ENCODE measurements at places on chromosomes 5 and 9.

GRCh38 chr9:98240475-98240874 is 15.0 kb downstream of the TBC1D2 start:
- DNase-seq: no peak

GRCh38 chr9:89564346-89564878 is 40.4 kb upstream of the GADD45G start:
- no peak for DNase-seq

DNA sequence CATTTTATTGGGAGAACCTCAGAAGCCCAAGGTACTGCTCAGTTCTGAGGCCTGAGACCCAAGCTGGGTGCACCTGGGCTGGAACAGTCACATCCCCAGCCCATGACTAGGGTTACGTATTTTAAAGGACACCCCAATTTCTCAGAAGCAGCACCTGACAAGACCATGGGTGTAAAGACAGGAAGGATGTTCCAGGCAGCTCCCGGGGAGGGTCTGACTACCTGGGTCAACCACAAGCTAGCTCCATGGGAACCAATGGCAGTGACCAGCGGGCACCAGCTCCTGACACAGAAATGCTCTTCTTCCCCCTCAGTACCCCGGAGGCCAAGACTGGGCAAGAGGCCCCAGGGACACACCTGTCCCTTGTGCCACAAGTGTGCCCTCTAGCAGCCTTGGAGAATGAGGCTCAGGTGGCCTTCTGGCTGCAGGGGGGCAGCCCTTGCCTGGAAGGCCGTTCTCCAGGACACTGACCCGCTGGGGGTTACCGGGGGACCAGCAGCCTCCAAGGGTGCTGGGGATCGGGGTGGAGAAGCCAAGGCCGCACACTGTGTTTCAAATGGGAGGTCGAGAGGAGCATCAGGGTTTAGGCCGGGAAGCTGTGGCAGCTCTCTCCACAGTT is 52.6 kb downstream of the IPPK start:
- DNase-seq: no peak

- DNase-seq: peak; percentile 25
Observed at GRCh38 chr5:150544611-150545219, 36.8 kb downstream of the NDST1 start.

GRCh38 chr5:127820910-127821553 is 117.8 kb downstream of the CCDC192 start:
- DNase-seq: no peak

DNA sequence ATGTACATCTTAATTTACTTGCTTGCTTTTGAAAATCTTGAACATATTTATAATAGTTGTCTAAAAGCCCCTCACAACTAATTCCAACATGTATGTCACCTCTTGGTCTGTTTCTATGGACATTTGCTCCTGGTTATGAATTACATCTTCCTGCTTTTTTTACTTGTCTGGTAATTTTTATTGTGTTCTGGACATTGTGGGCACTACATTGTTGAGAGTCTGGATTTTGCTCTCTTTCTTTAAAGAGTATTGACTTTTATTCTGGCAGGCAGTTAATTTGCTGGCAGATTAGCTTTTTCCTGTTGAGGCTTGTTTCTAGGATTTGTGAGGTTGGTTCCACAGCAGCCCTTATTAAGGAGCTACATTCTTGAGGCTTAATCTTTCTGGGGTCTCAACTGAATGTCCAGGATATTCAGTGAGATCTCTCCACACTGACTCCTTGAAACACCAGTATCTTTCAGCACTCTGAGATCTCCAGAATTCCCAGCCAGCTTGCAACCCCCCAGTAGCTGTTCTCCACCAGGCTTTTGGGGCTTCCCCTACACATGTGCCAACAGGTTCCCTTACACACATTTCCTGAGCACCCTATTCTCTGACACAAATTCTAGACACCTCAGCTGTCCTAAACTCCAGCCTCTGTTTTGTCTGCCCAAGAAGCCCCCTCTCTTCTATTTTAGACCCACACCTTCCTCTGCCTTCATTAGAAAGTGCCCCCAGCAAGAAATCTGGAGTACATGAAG is 27.4 kb downstream of the KIAA1191 start:
- DNase-seq: no peak

- no peak for DNase-seq
Observed at GRCh38 chr5:127426661-127427060, 90.8 kb upstream of the PRRC1 start.

Measured in activated naive CD8-positive, alpha-beta T cell treated with anti-CD3 and anti-CD28 coated beads, Interleukin-2, amount 50 U/mL, for 16 hours (primary cell).